Stimulated activated CD8-positive, alpha-beta memory T cell treated with anti-CD3 and anti-CD28 coated beads, Interleukin-12 subunit alpha, Interleukin-12 subunit beta, amount 100 ng/mL, for 1 hour (primary cell): ENCODE measurements at places on chromosomes 1 and 21.

DNA sequence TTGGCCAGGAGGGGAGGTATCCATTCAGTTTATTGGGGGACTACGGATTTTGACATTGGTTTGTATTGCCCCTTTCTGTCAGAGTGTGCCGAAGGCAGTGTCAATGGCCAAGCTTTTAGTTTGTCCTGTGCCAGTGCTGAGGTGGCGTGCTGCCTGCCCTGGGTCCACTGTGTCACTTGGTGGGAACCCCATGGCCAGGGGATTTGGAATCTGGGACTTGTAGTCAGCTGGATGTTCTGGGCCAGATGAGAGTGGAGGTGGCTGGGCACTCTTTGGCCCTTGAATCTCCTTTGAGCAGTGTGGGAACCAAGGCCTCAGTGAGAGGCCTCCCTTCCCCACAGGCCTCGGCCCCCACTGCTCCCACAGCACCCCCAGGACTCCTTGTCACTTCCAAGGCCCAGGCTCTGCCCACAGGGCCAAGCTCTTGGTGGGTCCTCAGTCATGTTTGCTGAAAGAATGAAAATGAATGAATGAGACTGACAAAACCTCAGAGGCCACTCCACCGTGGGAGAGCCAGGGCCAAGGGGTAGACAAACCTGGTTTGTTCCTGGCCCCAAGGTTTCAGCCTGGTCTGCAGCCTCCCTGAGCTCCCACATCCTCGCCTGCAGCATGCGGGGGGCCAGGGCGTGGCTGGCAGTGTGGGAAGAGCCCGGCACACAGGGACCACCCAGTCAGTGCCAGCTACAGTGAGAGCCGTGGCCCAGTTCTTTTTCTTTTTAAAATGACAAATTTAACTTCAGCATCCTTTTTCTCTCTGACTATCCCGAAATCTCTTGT lies 412.2 kb downstream of the MATN1 start:
- no peak for DNase-seq

DNA sequence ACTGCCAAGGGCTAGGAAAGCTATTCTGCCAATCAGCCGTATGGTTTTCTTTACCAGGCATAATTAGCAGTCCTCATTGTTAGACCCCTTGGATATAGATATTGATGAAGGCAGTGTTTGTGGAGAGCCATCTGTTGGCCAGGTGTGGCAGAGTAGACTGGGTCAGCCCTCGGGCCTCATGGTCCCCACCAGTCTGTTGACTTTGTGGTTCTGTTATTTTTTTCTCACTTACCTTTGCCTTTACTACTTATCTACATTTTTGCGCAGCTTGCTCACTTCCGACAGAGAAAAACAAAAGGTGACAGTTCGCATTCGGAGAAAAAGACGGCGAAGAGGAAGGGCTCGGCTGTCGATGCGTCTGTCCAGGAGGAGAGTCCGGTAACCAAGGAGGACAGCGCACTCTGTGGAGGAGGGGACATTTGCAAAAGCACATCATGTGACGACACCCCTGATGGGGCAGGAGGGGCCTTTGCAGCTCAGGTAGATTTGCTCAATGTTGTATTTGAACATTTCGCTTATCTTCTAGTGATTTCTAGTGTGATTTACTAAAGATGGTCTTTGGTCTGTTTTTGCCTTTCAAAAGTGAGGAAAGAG lies 2.3 kb downstream of the PCNT start:
- no peak for DNase-seq

GRCh38 chr1:190095596-190095995 lies 382.1 kb downstream of the BRINP3 start:
- DNase-seq: no peak

DNA sequence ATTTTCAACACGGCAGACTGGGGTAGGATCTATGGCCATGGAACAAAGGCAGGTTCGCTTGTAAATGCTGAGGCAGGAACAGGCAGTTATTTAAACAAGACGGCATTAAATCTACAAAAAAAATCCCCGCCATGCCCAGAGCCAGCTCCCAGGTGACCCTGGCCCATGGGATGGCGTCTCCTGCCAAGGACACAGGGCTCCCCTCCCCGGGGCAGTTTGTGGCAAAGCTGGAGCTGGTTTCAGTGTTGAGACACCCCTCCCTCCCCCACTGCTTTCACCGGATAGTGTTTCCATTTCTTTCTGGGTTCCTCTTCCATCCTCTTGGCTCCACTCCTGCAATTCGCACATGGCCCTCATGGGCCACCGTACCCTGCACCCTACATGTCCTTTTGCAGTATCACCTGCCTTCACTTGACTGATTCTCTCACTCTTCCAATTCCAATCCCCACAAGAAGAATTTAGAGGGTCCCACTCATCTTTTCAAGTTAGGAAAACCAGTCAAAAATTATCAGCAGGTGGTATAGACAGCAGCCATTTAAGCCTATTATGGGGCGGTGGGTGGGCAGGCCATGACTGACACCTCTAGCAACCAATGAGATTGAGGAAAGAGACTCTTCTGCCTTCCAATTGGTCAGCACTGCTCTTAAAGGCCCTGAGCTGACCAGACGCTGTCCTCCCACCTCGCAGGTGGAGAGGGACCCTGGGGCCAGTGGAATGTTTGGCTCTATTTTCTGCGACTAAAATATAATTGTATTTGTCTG lies 52.0 kb downstream of the OLIG1 start:
- no peak for DNase-seq

GRCh38 chr1:234768569-234769283 lies 158.7 kb upstream of the IRF2BP2 start:
- DNase-seq: no peak

DNA sequence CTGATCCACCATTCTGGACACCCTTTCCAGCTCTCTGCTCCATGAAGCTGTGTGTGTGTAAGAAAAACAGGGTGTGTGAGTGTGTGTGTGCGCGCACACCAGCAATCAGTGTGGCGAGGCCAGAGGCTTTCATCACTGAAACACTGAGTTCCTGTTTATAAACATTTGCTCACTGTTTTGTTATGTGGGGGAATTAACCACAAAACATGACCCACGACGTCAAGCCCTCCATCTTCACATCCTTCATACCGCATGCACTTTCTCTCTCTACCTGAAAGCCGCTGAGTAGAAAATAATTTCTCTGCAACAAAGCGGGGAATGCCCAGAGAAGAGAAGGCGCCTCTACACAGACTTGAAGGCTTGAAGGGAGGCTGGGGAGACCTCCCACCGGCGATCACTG lies 148.9 kb upstream of the IRF2BP2 start:
- DNase-seq: no peak

DNA sequence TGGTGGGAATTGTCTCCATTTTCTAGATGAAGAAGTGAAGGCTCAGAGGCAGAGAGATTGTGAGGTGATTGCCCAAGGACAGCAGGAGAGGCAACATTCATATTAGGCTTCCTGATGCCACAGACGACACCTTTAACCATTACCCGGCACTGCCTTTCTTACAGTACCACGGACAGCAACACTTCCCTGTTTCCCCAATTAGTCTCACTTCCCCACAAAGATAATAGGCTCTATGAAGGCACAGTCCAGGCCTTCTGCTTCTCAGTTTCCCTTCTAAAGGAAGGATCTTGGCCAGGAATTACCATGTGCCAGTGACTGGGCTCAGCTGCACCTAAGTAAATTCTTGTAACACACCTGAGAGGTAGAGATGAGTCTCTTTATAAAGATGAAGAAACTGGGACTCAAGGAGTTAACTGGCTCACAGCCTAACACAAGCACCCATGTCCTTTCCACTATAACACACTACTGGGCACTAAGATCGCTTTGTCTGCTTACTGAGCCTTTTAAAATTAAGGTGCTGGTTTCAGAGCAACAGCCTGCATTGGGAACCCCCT lies 9.6 kb downstream of the IGSF9 start:
- DNase-seq: no peak

- DNase-seq: no peak
Measured at GRCh38 chr1:210371916-210372315, 43.2 kb downstream of the HHAT start.
